Left ventricle myocardium superior (tissue), 1 donor: ENCODE measurements at places on chromosomes 1 and 21.
A peak's percentile ranks its signal among the peaks of the same experiment; 100 is the strongest.

- peak; percentile 71 for DNase-seq
Observed at GRCh38 chr1:212608959-212609700, 569 bp downstream of the ATF3 start.

DNA sequence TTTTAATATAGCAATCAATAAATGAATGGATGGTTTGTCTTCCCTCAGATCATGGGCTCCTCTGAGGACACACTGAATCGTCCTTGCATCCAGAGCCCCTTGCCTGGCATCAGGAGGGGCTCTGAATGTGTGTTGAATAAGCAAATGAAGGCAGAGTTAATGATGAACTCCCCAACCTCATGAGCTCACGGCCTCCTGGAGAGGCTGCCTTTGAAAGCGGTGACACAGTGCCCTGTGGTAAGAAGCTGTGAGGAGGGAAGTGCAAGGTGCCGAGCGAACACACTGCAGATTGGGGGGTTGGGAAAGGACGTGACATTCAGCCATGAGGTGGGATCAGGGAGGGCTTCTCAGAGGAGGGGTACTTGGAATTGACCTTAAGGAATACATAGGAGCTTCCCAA is 3.2 kb upstream of the PARS2 start:
- no peak for DNase-seq

- no peak for DNase-seq
Observed at GRCh38 chr1:242427519-242427918, 97.0 kb downstream of the PLD5 start.

GRCh38 chr1:100747771-100748170 is 28.2 kb downstream of the VCAM1 start:
- no peak for DNase-seq

- DNase-seq, result no peak
Observed at GRCh38 chr1:158248118-158248517, 6.1 kb upstream of the CD1A start.

DNA sequence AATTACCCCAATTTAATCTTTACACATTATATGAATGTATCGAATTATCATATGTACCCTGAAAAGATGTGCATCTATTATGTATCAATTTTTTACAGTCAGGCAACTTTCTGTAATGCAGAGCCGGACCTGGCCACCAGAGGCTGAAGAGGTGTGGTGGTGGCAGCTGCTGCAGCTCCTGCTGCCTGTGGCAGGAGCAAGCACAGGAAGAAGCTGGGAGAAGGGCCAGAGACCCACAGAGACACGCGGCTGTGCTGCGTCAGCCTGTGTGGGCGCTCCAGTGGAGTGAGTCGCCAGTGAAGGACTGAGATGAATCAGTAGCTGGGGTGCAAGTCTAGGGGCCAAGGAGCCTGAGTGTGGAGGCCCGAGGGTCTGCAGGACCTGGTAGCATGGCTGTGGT is 74.3 kb upstream of the COG2 start:
- DNase-seq, result peak; percentile 22

DNA sequence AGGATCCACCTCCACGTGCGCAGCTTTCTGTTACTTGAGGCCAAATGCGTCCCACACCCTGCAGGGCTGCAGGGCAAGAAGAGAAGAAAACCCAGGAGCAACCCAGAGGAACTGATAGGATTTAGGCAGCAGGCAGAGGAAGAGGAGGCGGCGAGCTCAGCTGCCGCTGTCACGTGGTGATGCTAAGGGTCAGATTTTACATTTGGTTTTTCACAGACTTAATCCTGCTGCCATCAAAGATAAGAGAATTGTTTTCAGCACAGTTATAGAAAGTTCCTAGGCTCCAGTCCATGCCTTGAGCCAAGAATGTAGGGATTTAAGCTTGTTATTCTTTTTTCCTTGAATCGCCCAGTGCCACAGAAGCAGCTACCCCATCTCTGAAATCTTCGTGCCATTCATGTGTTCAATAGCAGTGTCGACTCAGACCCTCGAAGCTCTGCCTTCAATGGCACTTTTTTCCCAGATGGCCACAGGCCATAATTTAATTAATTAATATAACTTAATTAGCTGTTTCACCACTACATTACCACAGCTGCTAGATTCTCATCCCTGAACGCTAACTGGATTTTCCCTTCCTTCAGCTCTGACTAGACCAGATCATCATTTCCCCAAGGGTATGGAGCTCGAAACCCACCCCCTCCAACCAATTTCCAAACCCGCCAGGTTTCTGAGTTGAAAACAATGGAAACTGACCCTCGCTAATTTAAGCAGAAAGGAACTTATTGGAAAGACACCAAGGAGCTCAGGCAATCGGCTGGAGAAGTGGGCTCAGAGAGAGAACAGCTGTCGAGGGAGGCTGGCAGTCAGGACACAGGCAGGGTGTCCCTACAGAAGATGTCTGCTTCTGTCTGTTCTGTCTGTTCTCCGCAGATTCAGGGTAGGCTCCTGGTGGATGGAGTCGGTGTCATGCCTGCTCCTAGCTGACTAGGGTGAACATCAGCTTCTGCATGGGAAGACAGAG is 36.2 kb downstream of the LDLRAP1 start:
- no peak for DNase-seq
